Activated CD4-positive, alpha-beta T cell treated with anti-CD3 and anti-CD28 coated beads, Interleukin-2, amount 50 U/mL, for 24 hours (primary cell): ENCODE measurements at places on chromosomes 7 and 10.

DNA sequence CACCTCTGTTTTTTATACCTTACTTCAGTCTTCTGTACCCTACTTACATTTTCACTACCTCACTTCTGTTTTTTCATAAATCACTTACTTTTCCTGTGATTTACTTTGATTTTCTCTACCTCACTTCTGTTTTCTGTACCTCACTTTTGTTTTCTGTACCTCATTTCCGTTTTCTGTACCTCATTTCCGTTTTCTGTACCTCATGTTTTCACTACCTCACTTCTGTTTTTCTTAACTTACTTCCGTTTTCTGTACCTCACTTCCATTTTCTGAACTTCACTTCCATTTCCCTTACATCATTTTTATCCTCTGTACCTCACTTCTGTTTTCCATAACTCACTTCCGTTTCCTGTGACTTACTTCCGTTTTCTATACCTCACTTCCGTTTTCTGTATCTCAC, 492.0 kb upstream of the AKR1E2 start:
- DNase-seq = no peak

- DNase-seq = no peak
These were observed 185.2 kb upstream of the VIPR2 start for GRCh38 chr7:159329818-159330378.

GRCh38 chr7:22566176-22566575, 66.2 kb upstream of the STEAP1B start:
- no peak for DNase-seq

DNA sequence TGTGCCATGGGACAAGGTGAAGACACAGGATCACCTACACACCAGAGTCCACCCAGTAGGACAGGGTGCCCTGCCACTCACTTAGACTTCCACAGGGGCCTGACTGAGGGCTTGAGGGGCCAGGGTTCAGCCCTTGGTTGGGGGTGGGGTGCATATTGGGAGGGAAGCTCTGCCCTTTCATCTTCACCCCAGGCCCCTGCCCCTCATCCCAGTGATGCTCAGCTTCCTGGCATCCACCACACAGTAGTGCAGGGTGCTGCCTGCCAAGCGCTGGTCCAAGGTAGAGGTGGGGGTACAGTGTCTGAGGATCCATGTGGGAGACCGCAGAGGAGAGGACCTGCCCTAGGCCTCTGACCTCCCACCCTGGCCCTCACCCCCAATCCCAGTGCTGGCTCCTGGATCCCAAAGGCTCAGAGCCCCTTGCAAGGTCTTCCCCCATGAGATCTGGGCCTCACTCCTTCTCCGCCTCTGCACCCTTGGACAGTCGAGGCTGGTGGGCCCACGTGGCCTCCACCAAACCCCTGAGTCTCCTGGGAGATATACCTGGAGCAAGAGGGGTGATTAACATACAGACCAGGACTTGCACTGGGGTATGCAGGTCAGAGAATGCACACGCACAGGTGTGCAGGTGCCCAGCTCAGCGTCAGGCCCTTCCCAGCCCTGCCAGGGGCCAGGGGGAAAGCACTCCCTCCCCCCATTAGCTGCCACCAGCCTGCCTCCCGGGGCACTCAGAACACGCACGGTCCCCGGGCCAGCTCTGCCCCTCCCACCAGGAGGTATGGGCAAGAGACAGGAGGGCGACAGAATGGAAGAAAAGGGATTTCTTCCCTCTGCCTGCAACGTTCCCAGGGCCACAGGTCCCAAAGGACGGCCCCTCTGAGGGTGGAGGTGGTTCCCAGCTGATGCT, 8.6 kb upstream of the IRF5 start:
- no peak for DNase-seq

DNA sequence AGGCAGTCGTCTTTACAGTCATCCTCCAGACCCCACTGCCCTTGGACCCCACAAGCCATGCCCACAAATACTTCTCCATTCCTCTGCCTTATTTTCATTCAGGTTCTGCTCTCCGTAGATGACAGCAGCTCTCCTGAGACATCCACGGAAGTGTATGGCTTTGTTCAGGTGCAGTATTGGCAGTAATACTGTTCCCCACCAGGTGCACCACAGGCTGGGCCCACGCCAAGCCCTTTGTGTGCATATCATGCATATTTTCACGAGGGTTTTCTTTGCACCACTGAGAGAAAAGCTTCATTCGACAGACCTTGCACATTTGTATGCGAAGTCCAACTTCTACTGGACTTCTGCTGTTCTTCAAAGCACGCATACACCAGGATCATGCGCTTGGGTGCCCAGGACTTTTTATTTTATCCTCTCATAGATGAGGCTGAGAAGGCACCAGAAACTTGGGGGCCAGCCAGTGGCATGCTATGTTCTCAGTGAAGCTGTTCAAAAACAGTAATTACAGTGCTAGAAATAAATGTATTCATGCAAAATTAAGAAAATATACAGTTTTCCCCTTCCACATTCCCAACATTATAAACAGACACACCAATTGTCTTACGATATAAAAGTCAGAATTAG, 37.8 kb upstream of the PITRM1 start:
- DNase-seq = no peak

DNA sequence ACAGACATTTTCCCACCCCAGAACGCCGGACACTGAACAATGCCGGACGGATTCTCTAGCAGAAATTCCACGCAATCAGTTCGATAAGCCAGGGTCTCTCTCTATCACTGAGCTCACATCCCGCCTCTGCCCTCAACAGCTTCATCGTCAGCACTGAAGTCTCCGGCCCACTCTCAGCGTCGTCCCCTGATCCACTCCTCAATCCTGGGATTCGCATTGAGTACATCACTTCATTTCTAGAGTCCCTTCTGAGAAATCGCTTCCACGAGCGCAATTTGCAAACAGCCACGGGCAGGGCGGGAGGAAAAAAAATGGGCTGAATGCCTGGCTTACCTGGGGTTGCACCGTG, 365 bp downstream of the YME1L1 start:
- no peak for DNase-seq

GRCh38 chr7:101814991-101815825, 2.2 kb upstream of the CUX1 start:
- DNase-seq = peak; percentile 46

GRCh38 chr10:71177651-71178199, 34.6 kb upstream of the UNC5B start:
- no peak for DNase-seq

GRCh38 chr7:91243591-91244301, 20.5 kb upstream of the FZD1 start:
- no peak for DNase-seq

DNA sequence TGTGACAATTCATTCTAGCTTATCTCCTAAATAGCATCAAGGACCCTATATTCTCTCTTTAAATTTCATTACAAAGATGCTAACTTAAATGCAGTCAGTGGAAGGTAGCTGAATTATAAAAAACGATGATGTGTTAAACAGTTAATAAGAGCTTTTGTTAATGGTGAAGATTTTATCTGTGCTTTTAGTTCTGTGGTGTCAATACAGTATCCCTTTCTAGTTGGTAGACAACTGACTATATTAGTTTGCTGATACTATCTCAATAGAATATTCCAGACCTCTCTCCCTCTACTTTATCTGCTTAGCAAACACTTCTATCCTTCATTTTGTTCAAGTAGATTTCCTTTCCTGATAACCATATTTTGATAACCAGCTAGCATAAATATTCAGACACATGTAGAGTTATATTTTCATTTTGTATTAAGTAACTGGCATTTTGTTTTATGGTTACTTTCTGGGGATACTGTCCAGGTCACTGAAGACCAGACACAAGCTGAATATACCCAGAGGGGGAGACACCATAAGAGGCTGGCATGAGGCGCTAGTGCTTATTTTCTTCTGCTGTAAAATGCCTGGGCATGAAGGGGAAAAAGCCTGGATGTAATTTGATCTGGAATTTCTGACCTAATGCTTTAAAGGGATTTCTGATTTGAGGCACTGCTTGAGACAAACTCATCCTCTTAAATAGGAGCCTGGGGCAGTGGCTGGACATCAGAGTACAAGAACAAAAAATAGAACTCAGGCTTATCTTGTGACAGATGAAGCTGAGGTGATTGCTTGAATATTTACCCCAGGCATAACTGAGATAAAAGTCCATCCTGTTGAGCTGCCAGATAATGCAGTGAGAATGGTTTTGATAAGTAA, 197.5 kb downstream of the MALRD1 start:
- no peak for DNase-seq

DNA sequence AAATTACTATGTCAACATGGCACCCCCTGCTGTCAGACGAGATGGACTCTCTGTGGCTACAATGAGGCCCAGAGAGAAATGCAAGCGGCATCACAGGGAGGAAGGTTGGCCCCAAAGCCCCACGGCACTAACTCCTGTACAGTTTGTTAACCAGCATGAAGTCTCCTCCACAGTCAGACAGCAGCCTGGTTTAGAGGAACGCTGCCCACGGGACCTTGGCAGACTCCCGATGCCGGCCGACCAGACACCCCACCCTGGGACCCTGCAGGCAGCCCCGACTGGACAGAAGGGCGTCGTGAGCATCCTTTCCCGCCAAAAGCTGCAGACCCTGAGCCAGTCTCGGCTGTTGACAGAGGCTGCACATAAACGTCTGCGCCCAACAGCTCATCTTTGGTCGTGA, 158.8 kb downstream of the DIP2C start:
- no peak for DNase-seq

DNA sequence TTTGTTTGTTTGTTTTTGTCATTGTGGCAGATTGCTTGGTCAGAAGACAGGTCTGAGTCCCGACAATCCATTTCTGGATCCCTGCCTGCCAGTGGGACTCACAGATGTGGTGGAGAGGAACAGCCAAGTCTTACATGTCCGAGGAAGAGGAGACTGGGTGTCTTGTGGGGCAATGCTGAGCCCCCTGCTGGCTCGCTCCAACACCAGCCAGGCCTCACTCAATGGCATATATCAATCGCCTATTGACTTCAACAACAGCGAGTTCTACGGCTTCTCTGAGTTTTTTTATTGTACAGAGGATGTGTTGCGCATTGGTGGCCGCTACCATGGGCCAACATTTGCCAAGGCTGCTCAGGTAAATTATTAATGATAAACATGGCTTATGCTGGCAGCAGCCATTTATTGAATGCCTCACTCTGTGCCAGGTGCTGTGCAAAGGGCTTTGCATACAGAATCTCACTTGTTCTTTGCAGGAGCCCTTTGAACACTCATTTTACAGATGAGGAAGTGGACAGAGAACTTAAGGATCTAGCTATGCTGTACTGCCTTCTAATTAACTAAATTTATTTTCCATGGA, 33.3 kb downstream of the COX15 start:
- DNase-seq = no peak

DNA sequence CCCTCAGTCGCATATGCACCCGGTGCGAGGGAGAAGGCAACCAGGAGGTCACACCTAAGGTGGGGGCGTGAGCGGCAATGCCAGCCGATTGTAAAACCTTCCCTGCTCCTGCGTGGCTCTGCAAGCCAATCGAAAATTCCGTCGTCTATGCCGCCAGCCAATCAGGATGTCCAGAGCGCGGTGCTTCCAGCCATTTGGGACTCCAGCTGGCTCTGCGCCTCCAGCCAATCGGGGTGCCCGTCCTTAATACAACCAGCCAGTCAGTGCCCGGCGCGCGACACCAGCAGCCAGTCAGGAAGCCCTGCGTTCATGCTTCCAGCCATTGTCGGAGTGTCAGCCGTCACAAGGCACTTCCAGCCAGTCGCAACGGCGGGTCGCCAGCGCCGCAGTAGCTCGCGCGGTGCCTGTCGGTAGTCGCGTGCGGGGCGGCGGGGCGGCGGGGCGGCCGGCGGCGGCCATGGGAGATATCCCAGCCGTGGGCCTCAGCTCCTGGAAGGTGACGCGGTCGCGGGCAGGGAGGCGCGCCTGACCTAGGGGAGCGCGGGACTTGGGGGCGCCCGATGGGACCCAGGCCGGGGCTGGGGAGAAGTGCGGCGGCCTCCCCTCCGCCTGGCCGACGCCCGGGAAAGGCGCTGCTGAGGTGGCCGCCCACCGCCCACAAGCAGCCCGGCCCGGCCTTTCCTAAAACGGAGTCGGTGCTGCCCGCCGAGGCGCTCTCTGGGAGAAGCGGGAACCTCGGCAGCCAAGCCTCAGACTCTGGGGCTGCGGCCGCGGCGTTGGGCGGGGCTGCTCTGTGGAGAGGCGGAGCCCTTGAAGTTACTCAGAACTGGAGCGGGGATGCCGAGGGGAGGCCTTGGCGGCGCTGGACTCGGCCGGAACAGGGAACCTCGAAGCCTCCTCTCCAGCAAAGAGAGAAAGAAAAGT, at the start of gene AKR1E2:
AKR1E2 (plus strand) TSS at position 340 of the 924 bp plus-strand sequence; CDS start at position 458, 118 bp downstream.
- peak; percentile 89 for DNase-seq

- no peak for DNase-seq
These were observed 506.4 kb upstream of the C7orf33 start for GRCh38 chr7:148084138-148084537.

DNA sequence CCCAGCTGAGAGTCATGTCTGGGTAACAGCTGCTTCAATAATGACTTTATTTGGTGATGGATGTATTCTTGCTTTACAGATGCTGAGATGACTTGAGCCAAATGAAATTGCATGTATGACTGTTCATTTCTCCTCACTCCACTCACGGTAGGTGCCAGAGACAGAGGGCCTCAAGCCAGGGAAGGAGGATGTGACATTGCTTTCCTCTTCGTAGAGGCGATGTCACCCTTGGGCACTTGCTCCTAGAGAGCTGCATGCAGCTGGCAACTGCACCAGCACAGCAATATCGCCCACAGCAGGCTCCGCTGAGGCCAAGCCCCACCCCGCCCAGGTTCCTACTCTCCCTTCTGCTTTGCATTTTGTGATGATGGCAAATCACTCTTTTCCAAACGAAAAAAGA, 116.6 kb upstream of the AOAH start:
- no peak for DNase-seq

- no peak for DNase-seq
These were observed 69.6 kb upstream of the HPS1 start for GRCh38 chr10:98516352-98516751.

DNA sequence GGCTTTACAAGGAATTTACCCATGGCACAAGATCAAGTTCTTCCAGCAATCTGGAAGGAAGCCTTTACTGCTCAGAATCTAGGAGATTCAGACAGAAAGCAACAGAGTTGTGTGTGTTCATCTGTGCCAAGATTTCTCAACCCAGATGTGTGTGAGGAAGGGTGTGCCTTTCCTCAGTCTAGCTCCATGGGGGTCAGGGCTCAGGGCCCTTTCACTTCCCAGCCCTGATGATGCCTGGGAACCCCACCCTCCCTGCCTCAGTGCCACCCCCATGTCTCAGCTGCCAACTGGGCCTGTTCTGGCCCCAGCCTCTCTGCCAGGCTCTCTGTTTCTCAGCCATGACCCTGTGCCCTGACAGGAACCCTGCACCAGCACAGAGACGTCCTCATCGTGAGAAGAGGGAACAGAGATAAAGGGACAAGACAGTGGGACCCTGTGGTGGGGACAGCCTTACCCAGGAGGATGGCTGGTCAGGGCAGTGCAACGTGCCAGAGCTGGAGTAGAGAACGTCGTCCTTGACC, 102.0 kb downstream of the VIPR2 start:
- DNase-seq = no peak

GRCh38 chr7:45180084-45180986, 22.7 kb downstream of the RAMP3 start:
- no peak for DNase-seq

GRCh38 chr10:74391786-74392185, 240.8 kb downstream of the ADK start:
- DNase-seq = no peak
